ENCODE measurements at places on chromosomes 2 and 18.

- DNase-seq: no peak
Measured at GRCh38 chr2:50207881-50208280, 824.1 kb downstream of the NRXN1 start.

DNA sequence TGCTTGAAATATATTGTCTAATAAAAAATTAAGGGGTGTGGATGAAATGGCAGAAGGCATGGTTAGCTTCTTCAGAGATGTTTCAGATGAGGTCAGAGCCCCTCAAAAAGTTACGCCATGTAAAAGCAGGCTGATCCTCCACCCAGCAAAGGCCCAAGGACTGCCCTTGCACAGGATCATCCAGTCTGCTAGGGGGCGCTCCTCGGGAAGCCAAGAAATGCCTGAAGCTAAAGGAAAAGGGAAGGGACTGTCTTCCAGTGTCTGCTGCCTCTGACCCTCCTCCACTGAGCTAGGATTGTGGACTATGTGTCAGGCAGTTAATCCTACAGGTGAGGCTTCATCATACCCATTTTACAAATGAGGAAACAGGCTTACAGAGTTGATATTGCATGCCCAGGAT lies 33.8 kb upstream of the TEX51 start:
- DNase-seq: no peak

DNA sequence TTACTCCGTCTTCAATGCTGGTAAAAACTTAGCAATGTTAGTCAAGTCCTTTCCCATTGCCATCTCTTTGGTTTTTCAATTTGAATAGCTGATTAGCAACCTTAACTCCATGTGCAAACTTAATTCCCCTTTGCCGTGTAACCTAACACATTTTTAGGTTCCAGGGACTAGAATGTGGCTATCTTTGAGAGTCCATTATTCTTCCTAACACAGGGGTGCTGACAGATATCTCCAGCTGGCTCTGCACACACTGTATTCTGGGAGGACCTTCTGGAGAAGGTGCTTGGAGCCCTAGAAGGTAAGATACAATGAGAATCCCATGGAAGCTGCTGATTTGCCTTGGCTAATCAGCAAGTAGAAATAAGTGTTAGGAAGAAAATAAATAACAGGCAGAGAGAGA lies 104.6 kb upstream of the STON1 start:
- DNase-seq: no peak

DNA sequence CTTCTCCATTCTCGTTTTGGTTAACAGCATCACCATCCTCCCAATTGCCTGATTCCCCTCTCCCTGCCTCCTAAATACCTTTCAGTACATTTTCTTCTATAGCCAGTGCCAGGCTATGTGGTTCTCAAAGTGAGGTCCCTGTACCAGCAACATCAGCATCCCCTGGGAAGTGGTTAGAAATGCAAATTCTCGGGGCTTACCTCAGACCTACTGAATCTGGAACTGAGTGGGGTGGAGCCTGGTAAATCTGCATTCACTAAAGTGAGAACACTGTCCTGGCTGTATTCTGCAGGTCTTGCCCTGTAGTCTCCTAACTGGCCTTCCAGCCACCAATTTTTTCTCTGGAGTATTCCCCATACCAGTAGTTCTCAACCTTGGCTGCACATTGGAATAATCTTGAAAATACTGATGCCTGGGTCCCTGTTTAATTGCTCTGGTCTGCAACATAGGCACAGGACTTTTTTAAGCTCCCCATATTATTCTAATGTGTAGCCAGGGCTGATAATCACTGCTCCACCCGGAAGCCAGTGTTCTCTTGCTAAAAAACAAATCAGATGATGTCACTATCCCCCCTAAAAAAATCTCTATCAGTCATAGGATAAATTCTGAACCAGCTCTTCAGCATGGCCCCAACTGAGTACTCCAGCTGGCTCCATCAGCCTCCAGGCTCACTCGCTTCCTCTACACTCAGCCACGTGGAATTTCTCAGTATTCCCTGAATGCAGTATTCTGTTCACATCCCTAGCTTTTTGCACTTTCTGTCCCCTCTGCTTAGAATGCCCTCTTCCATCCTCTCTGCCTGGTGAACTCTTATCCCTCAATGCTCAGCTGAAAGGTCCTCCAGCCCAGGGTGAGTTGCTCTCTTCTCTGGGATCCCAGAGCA lies 98.4 kb downstream of the CDK15 start:
- no peak for DNase-seq

DNA sequence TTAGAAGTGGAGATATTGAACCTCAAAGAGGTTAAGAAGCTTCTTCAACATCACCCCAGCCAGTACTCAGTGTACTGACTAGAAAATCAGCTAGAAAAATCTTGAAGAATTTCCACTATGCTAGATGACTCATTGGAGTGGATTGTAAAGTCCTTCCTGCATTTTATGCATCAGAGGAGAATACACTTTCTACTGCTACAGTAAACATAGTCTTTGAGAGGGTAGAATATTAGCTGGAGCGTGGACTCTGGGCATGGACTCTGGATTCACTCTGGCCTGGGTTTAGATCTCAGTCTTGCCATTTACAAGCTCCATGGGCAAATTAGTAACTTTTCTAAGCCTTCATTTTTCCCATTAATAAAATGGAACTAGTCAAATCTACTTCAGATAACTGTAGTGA lies 215.9 kb downstream of the IRS1 start:
- DNase-seq: no peak

- no peak for DNase-seq
Measured at GRCh38 chr2:213021971-213022899, 129.2 kb downstream of the IKZF2 start.

DNA sequence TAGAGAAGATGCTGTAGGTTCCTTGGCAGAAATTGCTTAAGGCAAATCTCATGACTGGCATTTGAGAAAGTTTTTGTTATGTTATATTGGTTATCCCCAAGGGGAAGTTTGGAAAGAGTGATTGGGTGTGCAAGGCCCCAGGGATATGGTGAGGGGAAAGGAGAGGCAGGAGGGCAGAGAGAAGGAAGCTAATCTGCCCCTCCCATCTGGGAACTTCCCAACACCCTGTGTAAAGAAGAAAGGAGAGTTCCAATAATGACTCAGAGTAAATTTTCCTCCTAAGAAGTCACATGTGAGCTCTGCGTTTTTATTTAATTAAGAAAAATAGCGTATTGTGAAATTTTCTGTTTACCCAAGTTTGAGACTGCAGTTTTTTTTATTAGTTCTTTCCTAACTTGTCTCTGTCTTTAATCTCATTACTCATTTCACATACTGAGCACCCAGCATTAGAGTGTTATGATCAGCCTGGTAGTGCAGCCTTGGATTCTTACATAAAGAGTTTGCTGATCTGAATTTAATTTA lies 3.1 kb upstream of the KYNU start:
- DNase-seq: no peak

GRCh38 chr2:6654279-6654678 lies 211.4 kb downstream of the CMPK2 start:
- DNase-seq: no peak

DNA sequence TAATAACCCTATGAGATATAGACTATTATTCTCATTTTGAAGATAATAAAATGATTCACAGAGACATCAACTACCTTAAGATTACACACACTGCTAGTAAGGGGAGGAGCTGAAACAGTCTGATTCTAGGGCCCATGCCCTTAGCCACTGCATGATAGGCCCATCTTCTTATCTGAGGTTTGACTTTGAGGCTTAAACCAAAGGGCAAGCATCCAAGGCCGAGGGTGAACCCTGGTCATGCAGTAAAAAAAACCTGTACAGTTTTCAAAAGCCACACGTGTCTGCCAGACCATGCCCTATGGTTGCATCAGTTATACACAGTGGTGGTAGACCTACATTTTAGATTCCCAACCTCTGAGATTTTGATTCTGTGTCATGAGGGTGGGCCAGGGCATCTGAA lies 44.8 kb downstream of the POLE4 start:
- DNase-seq: no peak

- no peak for DNase-seq
Measured at GRCh38 chr2:138209009-138209408, 244.7 kb downstream of the HNMT start.

GRCh38 chr2:230893841-230894781 lies 29.4 kb downstream of the ITM2C start:
- no peak for DNase-seq

GRCh38 chr2:68272246-68272994 lies 20.1 kb upstream of the PPP3R1 start:
- DNase-seq: no peak

DNA sequence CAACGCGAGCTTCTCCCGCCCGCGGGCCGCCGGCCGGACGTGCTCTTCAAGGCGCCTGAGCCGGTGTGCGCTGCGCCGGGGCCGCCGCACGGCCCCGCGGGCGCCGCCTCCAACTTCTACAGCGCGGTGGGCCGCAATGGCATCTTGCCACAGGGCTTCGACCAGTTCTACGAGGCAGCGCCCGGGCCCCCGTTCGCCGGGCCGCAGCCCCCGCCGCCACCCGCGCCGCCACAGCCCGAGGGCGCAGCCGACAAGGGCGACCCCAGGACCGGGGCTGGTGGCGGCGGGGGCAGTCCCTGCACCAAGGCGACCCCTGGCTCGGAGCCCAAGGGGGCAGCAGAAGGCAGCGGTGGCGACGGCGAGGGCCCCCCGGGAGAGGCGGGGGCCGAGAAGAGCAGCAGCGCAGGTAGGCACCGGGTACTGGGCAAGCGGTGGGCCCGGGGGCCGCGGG lies 676 bp downstream of the HOXD11 start:
- DNase-seq: no peak

GRCh38 chr2:236760246-236760645 lies 190.6 kb downstream of the ACKR3 start:
- no peak for DNase-seq

GRCh38 chr2:177738461-177739235 lies 333.9 kb downstream of the PDE11A start:
- DNase-seq: no peak

- DNase-seq: no peak
Measured at GRCh38 chr2:39875182-39875913, 96.3 kb upstream of the THUMPD2 start.

DNA sequence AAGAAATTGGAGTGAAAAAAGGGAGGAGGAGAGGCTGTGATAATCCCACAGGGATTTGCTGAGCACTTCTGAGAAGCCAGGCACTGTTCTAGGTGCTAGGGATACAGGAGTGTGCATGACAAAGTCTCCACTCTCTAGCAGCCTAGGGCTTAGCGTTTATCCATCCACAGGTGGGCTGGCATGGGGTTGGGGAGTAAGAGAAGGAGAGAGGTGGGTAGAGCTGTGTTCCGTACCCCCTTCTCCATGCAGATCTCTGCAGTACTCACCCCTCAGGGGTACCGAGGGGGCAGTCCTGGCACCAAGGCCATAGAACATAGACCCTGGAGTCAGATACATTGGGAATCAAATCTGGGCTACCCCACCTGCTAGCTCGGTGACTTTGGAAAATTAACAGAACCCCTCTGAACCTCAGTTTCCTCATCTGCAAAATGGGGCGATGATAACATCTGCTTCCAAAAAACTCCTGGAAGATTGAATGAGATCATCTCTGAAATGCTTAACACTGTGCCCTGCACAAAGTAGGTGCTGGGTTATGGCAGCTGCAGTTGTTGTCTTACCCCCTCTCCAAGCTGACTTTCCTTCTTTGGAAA lies 18.6 kb downstream of the FOSL2 start:
- DNase-seq: no peak

Data from stimulated activated CD4-positive, alpha-beta T cell treated with anti-CD3 and anti-CD28 coated beads, Interleukin-12 subunit alpha, Interleukin-12 subunit beta, amount 100 ng/mL, for 4 hours (primary cell).